GM23248 (cell line): ENCODE measurements at places on chromosomes 3 and 15.

GRCh38 chr15:45790325-45790943 lies 155.6 kb downstream of the SQOR start:
- DNase-seq, result peak; percentile 45

DNA sequence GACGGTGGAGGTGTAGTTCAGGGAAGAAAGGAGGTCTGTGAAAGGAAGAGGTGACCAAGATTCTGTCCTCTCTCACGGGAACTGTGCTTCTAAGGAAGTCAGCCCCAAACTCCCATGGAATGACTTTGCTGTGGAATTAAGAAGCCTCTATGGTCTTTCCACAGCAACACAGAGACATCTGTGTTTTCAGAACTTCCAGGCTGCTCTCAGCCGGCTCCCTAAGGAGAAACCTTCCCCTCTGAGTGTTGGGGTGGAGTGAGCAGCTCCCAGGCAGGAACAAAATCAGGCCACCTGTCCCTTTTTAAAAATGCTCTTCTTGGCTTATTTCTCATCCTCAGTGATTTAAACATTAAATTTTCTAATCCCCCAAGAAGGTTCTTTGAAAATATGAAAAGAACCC lies 53.3 kb upstream of the SNRK start:
- no peak for DNase-seq

DNA sequence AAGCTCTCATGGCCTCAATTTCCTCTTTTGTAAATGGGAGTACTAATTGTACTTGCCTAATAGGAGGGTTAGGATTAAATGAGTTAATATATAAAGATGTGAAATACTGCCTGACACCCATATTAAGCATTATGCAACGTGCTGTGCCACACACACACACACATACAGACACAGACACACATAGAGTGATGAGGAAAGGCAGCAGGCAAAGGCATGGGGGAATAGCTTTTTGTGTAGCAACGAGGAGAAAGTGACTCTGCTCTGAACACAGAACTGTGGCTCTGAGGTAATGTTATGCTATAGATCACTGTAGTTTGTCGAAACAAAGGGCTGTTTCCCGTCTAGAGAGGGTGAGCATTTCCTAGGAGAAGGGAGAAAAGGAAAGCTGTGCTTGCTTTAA lies 233.3 kb upstream of the SLCO3A1 start:
- no peak for DNase-seq

DNA sequence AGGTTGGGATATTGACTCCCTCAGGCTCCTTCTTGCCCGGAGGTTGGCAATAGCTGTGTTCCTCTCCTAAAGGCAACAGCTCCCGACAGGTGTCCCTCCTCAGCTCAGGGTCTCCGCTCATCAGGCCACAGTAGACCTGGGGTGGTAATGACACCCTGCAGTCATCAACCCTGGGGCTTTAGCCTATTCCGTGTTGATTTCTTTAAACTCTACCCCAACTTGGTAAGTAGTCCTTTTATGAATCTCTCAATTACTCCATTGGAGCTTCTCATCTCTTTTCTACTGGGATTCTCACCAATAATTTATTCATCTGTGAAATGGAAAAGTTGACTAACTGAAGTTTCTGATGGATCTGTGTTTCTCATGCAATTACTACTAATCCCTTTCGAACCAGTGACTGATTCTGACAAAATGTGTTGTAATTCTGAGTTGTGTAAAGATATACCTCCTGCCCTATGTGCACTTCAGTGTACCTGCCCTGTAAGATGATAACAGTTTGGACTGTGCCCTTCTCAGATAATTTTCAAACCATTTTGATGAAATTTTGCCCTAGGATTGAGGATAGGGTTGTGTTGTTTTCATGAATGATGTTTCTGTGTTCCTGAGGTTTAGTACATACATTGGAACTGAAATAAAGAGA lies 89.7 kb downstream of the RPL39L start:
- no peak for DNase-seq

DNA sequence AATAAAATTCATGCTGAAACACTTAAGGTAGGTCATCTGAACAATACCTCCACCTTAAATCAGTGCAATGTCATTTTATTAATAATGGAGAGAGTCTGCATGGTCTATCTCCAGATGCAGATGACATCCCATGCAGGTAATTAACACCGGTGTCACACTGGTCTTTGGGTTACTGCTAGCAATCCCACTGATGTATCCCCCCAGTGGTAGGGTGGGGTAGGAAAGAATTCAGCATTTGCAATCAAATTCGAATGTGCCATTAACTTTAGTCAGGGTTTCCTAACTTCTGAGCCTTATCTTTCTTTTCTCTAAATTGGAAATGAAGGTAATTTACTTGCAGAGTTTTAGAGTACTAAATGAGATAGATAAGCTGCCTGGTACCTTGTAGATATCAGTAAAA lies 44.4 kb downstream of the KIF15 start:
- no peak for DNase-seq

- no peak for DNase-seq
Measured at GRCh38 chr15:59828263-59828662, 139.1 kb upstream of the BNIP2 start.

DNA sequence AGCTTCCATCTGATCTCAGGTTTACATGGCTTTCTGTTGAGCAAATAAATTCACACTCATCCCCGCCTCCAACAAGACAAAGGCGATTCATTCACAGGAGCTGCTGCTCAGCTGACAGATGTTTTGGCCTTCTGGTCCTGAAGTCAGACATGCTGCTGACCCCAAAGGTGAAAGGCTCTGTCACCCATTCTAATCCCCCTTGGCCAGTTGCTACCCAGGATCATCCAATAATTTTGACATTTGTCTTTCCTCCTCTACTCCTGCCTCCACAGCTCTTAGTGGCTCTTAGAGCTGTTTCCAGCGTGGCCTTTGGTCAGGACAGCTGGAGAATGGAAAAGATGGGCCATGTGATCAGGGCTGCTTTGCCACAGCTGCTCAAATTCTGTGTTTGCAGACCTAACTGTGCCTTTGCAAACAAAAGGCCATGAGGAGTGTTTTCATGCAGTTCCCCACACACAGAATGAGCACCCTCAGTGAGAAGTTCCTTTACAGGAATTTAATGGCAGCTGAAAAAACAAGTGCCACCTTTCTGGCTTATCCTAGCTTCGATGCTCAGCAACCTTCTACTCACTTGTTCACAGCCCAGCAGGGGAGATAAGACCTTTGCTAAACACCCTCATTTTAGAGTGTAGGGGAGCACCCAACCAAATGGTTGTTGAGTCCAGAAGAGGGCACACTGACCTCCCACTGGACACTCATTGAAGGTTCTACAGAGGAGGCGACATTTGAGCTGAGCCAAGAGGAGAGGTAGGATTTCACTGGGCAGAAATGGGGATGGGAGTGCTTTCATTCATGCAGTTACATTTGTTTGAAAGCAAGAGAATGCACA lies 39.0 kb downstream of the CYP19A1 start:
- DNase-seq, result no peak

- no peak for DNase-seq
Measured at GRCh38 chr3:195249057-195249770, 21.7 kb downstream of the XXYLT1 start.

DNA sequence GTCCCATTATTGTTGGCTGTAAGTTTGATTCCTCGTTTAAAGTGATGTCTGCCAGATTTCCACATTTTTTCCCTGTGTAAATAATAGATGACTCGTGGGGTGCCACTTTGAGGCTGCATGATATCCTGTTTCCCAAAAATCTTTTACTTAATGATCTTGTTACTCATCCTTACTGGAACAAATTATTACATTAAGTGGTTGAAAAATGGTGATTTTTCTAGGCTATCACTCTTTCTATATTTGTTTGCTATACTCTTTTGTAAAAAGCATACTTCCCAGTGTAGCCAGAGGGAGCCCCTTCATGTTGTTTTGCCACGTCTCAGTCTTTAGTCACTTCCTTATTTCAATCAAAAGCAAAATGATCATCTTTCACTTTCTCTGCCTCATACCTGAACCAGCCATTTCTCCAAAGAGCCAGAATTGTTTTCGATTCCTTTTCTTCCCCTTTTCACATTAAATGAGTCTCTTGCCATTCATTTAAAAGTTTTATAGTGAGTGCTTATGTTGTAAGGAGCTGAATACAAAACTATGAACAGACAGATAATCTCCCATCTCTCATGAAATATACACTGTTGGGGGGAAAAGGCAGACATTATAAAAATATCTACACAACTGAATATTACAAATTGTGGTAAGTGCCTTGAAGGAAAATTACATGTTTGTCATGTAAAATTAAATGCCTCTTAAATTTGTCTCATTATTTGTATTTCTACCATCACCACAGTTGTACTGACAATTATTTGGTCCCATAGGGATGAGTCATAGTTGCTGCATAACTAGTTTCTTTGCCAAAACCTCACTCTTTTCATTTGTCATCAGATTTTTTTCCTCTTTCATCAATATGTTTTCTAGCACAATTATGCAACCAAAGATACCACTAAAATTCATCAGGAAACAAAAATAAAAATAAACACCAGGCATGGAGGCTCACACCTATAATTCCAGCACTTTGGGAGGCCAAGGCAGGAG lies 41.5 kb downstream of the ADGRG7 start:
- DNase-seq, result peak; percentile 89

DNA sequence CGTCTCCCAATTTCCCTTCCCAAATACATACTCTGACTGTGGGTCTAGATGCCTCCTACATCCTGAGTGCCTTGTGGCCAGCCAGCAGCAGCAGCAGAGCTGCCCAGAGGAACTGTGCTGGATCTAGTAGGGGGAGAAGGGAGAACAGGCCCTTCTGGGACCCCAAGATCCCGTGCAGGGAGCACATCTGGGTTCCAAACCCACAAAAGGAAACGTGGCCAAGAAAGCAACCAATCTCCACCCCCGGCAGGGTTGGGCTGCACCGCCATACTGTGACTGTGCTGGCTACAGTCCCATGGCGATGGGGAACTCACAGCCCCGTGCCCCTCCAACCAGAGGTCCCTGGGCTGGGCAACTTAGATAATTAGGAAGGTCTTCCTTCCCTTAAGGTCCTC lies 86.3 kb downstream of the PPCDC start:
- DNase-seq, result no peak

GRCh38 chr3:31180274-31180673 lies 285.8 kb upstream of the GADL1 start:
- DNase-seq, result no peak

GRCh38 chr3:55166576-55167555 lies 239.0 kb upstream of the LRTM1 start:
- peak; percentile 69 for DNase-seq

- DNase-seq, result peak; percentile 83
Measured at GRCh38 chr3:146250449-146251382, at the start of gene PLSCR4. Gene PLSCR4, minus strand, starts transcription at chr3:146251105. Its CDS starts 29,034 bp downstream, at chr3:146222071.

- DNase-seq, result no peak
Measured at GRCh38 chr3:34000301-34000700, 201.9 kb downstream of the PDCD6IP start.

- no peak for DNase-seq
Measured at GRCh38 chr3:159674583-159674982, 314.1 kb upstream of the IL12A start.

DNA sequence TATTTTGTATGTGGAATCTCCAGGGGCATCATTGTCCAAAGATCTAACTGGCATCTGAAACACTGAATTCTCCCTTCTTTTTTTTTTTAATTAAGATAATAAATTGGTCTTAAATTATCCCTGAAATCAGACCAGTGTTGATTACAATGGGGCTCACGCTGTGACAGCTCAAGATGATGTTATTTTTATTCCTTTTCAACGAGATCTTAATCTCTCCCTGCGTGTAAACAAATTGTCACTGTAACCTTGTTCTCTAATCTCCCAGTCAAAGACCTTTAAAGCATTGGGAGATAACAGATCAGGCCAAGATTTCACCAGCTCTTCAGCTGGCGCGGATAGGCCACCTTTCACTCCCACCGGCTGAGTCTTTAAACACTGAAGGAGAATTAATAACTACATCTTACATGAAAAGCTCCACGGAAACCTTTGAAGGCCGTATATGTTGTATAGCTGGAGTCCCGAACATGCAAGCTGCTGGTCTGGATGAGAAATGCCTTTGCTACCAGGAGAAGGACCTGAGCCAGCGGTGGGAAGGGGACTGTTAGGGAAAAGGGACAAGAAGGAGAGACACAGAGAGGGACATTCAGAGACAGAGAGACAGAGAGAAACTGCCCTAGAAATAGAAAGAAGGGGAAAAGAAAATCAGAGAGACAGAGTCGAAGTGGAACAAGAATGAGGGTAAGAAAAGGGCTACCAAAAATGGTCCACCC lies 418.8 kb upstream of the NR2F2 start:
- no peak for DNase-seq

- DNase-seq, result peak; percentile 35
Measured at GRCh38 chr3:156433138-156433537, 121.8 kb downstream of the SSR3 start.

DNA sequence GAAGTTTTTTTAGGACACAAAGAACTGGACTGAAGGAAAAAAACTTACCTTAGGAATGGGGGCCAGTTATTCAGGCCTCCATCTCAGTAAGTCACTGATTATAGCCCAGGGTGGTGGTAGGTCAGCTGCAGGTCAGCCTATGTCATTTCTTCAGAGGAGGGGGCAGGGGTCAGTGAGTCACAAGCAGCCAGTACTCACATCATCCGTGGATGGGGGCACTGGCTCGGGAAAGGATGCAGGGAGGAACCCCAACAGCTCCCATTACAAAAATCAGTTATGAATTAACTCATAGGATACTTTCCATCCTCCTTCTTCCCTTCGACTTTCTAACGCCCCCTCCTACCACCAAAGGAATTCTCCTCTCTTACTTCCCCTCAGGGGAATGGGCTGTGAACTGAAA lies 578.3 kb downstream of the PDCD6IP start:
- no peak for DNase-seq

DNA sequence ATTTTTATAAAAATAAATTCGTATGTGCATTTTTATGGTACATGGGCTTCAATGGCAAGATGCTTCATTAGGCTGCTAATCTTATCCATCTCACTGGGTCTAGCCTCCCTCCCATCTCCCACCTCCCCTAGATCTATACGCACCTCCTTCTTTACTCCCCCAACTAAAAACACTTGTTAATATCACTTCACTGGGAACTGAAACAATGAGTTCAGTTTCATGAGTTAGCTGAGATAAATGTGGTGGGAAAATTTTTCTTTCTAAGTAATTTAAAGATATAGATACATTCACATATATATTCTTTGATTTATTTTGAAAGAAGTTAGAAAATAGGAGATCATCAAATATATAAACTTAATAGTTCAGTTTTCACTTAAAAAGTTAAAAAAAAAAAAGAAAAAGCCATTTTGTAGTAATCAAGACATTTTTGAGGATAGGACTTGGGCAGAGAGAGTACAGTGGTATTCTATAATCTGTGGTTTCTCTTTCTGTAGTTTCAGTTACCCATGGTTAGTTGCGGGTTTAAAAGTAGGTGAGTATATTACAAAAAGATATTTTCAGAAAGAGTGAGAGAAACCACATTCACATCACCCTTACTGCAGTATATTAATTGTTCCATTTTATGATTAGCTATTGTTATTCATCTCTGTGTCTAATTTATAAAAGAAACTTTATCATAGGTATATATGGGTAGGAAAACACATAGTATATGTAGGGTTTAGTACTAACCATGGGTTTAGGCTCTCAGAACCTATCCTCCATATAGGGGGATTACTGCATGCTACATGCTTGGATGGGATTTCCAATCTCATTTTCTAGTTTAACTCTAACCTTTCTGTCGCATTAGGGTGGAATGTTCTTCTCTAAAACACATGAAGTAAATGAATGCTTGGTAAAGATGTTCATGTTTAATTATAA lies 316.0 kb upstream of the CBLB start:
- DNase-seq, result no peak
